ENCODE measurements at places on chromosomes 4 and X.
A peak's percentile ranks its signal among the peaks of the same experiment; 100 is the strongest.

DNA sequence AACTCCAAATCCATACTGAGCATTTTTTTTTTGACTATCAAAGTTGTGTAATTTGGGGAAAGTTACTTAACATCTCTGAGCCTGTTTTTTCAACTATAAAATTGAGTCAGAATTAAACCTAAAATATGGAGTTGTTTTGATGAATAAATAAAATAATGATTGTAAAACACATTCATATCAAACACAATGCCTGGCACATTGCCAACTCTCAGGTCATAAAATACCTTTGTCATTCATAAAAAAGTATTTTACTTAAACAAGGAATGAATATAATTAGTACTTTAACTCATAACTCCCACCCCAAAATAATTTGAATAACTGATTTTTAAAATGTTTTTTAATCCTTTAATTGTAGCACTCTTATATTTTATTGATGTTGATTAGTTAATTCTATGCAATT is 3.8 kb upstream of the GPR174 start:
- no peak for DNase-seq

DNA sequence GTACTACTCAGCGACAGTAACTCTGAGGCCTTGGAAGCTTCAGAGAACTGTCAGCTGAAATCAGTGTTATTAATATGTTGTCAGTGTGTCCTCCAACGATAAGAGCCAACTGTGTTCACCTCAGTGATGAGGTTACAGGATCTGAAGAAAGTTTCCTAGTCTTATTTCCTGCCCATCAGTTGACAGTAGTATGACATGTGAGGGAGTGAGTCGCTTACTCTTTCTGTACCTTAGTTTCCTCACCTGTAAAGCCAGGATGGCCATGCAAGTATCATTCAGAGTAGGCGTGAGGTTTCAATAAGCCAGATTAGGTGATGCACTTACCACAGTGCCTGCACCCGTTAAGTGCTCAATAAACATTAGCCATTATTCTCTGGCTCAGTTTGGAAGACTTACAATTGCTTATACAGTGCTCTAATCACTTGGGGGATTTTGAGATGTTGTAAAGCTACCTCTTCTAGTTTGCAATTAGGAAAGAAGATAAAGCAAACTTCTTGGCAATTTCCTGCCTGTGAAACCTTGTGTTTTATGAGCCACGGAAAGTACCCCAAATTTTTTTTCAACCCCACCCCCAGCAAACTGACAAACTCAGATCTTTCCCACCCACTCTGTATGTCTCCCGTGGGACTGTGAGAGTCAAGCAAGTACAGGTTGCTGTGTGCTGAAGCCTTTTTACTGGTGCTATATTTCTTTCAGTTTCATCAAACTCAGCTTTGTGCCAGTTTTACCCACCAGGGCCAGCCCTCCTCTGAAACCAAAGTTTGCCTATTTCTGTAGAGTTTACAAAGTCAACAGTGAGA is 62.2 kb downstream of the ANXA3 start:
- no peak for DNase-seq

GRCh38 chrX:91137883-91138282 is 296.8 kb upstream of the PABPC5 start:
- DNase-seq: no peak

DNA sequence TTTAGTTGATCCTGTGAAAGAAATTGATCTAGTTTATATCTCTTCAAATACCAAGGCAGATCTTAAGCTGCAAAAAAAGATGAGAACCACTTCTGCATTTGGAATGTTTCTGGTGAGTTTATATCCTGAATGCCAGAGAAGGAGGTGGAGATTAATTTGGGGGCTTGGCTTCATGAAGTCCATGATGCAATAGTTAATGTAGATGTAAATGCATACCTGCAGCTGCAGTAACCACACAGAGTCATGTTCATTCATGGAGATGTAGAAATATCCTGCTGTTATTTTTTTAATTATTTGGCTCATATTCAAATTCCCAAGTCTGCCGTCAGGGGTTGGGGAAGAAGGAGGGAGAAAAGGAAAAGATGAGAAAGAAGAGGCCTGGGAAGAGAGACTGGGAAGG is at the start of gene SULT1E1:
Gene SULT1E1, minus strand, starts transcription at position 94 of the 400 bp plus-strand sequence. CDS start 2,501 bp downstream, outside the sequence.
- DNase-seq: no peak

DNA sequence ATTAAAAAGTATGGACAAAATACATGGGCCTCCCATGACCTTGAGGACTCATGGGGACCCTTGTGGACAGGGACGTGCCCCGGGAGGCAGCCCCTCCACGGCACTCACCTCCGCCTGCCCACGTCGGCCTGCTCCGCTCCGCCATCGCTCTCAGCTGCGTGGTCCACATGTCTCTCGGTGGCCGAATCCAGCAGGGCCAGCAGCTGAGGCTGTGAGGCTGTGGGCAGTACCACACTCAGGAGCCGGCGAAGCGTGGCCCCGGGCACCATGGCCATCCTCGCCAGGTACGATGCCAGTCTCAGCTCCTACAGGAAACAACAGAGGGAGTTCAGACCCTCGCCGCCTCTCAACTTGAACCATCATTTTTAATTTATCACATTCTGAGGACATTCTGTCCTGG is 140.0 kb downstream of the EVC2 start:
- no peak for DNase-seq

DNA sequence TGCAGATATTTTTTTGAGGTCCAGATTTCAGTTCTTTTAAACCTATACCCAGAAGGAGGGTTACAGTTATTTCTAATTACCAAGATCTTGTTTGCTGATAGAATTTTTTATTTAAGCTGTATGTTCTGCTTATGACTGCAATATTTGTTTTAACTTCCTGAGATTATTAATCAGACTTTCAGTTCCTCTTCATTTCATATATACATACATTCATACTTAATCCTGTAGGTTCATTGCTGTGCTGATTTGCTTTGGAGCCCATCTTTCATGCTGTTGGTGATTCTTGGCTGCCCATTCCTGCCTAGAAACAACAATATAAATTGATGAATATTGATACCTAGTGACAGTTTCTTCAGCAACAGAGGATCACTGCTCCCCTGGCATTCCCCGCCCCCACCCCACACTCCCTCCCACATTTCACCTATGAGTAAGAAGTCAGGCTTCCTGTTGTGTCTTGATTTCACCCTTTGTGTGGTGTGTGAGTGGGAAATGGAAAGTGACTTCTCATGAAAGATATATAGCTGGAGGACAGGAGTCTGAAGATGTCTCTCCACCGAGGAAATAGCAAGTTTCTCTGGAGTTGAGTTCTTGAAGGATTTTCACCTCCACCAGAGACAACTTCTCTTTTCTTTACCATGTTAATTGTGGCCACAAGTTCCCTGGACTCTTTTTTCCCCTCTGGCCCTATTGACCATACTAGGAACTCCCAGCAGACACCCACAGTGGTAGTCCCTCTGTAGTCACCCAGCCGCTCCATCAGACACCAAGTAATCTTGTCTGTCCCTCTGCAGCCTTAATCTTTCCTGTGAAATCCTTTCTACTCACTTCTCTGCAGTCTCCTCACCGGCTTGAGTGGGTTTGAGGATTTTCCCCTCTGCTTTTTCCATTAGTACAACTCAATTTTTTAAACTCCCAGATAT is 118.4 kb downstream of the ASB9 start:
- DNase-seq: no peak

DNA sequence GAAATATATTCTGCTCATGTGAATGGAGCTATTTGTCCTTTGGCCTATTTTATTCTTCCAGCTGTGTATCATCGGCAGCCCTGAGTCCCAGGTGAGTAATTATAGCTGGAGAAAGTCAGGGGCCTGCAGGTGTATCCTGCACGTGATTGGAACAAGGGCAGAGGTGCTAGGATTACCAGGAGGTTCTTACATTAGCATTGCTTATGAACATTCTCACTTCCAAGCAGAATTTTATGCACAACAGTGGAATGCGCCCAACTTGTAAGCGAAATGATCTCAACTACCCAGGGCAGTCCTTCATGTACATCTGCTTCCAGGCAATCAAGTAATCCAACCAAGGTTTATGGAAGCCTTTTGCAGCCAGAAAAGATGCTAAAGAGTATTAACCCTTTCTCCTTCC is 68.9 kb upstream of the NRK start:
- no peak for DNase-seq

DNA sequence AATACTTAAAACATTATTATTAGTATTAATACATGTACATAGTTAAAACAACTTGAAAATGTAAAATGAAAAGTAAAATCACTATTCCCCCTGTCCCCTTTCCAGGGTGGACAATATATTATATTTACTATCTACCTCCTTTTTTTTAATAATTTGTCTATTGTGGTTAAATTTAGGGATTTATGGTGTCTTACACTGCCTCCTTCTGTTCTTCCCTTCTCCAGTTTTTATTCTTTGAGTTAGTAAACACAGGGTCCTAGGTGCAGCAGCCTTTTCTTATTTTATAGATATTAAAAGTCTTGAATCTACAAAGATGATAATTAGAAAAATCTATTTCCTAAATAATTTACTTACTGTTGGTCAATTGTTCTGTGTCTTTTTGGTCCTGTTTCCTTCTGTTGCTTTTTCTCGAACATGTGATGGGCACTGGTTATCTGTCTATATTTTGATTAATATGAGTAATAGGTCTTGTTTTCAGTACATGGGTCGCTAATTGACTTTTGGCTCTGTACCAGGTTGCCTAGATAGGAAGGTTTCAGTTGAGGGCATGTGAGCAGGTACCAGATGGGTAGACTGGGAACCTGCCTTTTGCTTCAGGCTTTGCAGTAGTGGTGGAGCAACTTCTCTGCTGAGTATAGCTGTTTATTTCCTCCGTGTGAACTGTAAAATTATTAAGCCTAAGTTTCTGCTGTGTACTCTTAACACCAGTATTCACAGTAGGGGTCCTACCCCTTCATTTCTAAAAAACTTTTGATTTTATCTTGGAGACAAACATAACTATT is 1.1 kb downstream of the NUDT9 start:
- no peak for DNase-seq

DNA sequence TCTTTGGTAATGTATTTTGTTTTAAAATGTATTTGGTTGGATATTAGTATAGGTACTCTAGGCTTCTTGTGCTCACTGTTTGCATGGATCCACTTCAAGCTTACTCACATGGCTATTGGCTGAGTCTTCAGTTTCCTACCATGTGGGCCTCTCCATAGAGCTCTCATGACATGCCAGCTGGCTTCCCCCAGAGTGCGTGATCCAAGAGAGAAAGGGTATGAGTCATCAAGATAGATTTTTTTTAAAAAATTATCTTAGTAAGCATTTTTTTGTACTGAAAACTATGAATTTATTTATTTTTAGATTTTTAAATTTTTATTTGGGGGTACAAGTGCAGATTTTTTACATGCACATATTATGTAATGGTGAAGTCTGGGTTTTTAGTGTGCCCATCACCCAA is 219.1 kb upstream of the AMOT start:
- DNase-seq: no peak

- no peak for DNase-seq
These were observed 53.1 kb upstream of the TSPAN5 start for GRCh38 chr4:98711526-98711925.

GRCh38 chr4:2324891-2325290 is 63.0 kb upstream of the MXD4 start:
- no peak for DNase-seq

DNA sequence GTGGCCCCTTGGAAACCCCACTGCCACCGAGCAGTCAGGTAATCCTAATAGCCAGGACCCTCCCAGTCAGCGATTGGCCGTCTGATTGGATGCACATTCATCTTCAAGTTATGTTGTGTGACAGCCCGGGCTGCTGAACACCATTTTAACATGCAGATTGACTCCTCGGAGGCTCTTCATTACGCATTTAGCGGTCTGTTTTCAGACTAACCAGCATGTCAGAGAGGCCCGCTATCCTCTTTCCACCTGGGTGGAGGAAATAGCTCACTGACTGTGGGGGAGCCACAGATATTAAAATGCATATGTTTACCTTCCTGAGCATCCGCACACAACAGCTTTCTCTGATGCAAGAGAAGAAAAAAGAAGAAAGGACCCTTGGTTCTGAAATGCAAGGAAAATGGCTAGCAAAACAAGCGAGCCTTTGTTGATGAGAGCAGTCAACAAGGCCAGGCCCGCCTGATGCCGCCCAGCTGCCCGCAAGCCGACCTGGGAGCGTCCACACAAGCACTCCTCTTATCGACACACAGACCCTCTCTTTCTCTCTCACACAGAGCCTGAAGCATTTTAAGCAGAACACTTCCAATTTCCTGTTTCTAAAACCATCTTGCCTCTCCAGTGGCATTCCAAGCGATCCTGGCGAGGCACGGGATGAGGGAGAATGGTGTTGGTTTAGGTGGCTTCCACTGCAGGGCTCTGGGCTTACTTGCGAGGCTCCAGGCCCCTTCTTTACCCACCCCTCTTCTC is 118.3 kb downstream of the MGST2 start:
- peak; percentile 27 for DNase-seq

GRCh38 chr4:168143601-168144000 is 51.3 kb downstream of the ANXA10 start:
- DNase-seq: no peak

GRCh38 chr4:76729460-76729859 is 168.5 kb downstream of the SOWAHB start:
- no peak for DNase-seq

GRCh38 chrX:68763481-68763880 is 65.3 kb upstream of the EFNB1 start:
- DNase-seq: no peak

- no peak for DNase-seq
These were observed 332.7 kb downstream of the UNC5C start for GRCh38 chr4:95215991-95216605.

- no peak for DNase-seq
These were observed 85.8 kb downstream of the DCLK2 start for GRCh38 chr4:150164055-150164454.

DNA sequence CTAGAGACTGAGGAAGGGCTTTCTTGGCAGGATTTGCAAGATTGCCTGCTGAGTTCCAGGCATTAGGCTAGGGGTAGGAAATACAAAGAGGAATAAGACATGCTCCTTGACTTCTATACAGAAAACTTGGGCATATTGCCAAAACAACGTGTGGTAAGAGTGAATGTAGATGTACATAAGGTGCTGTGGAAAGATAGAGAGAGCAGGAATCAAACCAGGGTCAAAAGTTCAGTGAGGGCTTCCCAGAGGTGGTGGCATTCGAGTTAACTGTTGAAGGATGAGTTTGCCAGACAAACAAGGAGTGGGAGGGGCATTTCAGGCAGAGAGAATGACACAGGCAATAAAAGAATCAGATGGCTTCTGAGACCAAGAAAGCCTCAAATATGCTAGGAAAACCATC is 187.9 kb downstream of the KDR start:
- DNase-seq: no peak

DNA sequence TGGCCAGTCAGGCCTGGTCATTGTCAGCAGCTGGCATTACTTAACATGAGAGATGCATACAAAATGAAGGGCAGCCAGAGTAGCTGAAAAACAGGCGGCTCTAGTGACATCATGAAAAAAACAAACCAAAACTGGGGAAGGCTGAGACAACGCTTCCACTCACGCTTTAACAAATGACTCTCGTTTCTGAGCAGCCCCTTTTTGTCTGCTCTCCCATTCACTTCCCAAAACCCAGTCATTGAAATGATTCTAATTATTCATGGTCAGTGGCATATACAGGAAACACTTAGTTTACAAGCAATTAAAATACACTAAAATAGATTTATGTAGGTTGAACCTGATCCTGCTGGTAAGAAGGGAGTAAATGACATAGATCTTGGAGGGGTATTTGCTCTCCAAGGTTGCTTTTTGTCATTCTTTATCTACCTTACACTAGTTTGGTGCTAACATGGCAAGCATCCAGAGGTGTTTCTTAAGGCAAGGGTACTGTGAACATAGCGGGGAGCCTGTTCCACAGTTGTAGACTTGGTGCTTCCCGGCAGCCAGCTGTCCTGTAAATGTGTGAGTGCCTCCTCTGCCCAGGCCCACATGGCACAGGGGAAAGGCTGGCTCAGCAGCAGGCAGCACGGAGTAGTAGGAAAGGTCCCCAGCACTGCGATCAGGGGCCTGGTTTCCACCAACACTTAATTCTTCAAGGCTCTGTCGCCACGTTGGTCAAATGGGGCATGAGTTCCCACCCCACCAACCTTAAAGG is 61.2 kb upstream of the CITED1 start:
- DNase-seq: peak; percentile 3

All from hippocampal formation (tissue), 2 donors.